Stimulated activated CD4-positive, alpha-beta T cell treated with anti-CD3 and anti-CD28 coated beads, Interleukin-15, amount 100 ng/mL, for 48 hours (primary cell): ENCODE measurements at places on chromosomes 5 and 9.

- no peak for DNase-seq
Observed at GRCh38 chr5:43033841-43034590, 6.1 kb downstream of the ANXA2R start.

GRCh38 chr5:123585871-123586270 is 73.9 kb downstream of the CSNK1G3 start:
- DNase-seq: no peak

DNA sequence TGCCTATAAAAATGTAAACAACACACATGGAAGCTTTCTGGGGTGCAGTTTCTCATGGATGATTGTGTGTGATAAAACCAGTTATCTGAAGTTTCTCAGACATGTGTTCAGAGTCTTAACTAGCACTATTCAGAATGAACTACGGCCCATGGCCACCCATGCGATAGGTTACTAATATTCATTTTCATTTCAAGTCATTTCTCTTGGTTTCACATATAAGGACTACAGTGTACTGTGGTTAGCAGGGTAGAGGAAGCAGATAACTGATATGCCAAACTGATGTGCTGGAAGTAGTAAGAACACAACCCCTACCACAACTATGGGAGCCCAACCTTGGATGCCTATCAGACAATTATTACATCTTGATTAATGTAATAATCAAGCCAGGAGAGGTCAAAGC is 372.1 kb downstream of the DTWD2 start:
- no peak for DNase-seq

GRCh38 chr5:177958696-177959095 is 37.3 kb downstream of the PROP1 start:
- DNase-seq: no peak
